AG10803 (cell line): ENCODE measurements at places on chromosomes 5 and 9.

DNA sequence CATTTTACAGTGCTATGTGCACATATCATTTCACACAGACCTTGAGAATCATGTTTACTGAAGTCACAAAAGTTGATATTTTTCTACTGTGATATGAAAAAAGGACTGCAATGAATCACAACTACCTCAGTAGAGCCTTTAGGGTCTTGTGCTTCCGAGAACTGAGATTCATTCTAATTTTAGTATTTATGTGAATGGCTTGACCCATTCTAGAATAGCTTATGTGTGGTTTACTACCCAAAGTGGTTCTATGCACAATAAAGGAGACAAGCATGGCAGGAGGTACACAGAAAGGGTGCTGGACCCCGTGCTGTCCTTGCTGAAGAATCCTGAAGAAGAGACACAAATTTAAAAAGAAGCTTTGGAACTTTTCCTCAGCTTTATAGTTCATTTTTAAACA lies 28.2 kb downstream of the MEF2C start:
- no peak for DNase-seq

DNA sequence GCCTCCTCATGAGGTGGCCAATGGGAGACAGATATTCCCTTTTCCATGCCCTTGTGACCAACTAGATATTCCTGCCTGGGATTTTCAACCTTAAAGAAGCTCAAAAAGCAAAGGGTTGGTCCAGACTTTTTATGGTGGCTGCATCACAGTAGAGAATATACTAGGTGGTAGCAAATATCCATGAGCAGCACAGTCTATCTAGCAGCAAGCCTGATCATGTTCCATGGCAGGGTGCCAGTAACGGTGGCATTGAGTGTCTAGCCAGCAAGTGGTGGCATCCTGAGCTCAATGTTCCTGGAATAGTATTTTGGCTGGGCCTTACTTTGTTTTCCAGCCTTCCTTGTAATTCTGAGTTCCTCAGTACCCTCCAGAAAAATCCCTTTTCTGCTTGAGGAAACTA lies 25.8 kb downstream of the CDC25C start:
- DNase-seq: no peak

GRCh38 chr9:86098824-86099700 lies at the start of gene GOLM1:
GOLM1 (minus strand) TSS chr9:86099558; CDS start chr9:86079320, 20,238 bp downstream.
- DNase-seq: peak; percentile 62

GRCh38 chr9:33177086-33177485 lies 9.9 kb upstream of the B4GALT1 start:
- DNase-seq: no peak

DNA sequence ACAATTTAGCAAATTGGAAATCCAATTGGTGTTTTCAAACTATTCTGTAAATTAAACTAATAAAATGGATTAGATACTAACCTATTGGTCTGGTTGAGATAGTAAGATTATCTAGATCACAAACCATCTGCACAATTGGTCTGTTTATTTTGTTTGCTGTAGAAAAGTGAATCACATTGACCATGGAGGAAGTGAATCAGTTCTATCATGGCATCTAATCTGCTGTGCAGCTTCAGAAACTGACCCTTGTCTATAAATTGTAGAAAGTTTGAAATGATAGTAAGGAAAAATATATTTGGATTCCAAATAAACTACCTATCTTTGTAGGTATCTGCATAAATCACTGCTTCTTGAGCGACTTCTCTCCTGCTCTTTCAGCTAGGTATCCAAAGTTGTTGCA lies 1865.4 kb downstream of the MAT2B start:
- DNase-seq: no peak

- DNase-seq: no peak
Measured at GRCh38 chr9:131008909-131009618, at the start of gene LAMC3. LAMC3 (plus strand) TSS chr9:131009174; CDS start chr9:131009215, 41 bp downstream.
